NCI-H2081 treated with DMSO at 0.1 percent for 48 hours (cell line): ENCODE measurements at places on chromosomes 4 and X.

DNA sequence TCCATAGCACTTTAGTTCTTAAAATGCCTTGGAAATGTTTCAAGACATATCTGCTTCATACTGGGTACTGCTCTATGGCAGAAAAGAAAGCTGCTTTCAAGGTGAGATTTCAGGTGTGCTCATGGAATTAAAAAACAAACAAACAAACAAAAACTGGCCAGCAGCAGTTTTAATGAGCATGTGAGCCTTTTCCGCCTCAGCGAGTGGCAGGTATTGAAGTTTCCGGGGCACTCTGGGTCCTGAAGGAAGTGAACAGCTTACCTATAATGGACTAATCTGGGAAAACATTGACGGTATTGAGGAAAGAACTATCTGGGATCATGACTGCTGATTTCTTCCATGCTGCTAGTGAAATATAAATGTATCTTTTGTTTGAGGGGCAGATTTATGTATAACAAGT lies 194.6 kb downstream of the MAML3 start:
- DNase-seq = no peak

DNA sequence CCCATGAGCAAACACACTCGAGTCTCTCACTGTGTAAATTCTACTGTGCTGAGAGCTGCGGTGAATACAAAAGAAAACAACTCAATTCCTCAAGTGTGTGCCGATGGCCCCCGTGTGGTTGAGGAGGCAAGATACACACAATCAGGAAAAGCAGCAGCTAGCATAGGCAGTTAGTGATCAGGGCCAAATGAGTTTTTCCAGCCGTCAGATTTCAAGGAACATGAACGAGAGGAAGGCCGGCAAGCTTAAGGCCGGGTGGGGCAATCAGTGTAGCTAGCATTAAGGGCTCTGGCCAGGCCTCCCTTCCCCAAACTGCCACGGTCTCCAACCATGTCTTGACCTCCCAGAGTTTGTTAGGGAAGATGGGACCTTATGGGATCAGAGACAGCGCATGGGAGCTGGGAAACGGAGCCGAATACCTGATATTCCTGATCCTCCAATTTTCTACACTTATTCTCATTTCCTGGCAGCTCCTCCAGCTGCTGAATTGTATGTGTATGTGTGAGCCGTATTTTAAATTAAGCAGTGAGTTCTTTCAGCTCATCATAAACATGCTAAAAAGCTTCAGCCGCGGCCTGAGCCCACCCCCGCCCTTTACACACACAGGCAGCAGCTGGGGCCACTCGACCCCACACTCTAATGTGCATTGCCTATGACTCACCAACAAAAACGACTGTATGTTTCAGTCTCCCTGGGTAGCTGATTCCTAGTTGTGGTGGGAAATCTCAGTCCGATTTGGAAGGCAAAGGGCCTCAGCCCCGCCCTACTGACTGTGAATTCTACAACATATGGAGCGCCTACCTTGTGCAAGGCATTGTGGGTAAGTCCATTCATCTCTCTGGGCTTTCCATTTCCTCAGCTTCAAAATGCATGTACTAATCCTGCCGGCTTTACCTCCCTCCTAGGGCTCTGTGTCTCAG lies 59.9 kb downstream of the RTL9 start:
- DNase-seq = no peak

- DNase-seq = no peak
These were observed 243.0 kb downstream of the IDS start for GRCh38 chrX:149262086-149262485.

DNA sequence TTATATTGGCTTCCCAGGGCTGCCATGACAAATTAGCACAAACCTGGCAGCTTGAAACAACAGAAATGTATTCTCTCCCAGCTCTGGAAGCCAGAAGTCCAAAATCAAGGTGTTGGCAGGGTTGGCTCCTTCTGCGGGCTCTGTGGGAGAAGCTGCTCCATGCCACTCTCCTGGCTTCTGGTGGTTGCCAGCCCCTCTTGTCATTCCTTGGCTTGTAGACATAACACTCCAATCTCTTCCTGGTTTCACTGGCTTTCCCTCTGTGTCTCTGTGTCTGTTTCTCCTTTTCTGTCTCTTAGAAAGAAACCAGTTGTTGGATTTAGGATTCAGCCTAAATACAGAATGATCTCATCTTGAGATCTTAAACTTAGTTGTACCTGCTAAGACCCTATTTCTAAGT lies 85.5 kb downstream of the USP46 start:
- DNase-seq = no peak

DNA sequence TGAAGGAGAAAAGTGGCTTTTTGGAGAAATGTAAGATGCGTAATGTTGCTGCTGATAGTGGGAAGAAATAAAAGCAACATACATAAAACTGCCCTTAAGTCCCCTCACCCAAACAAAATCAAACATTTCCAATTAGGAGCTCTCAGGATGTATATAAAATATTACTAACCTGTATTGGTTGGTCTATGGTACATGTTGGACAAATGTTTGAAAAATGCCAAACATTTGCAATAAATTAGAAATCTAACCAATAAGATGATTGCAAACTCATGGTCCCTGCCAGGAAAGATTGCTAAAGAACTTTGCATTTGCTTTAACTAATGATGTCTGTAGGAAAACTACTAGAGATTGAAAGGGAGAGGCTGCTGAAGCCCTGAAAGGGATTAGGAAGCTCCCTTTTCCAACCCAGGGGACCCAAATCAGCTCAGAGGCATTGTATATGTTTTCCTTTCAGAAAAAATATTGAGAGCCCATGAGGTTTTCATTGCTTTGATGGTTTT lies 1.8 kb downstream of the SFRP2 start:
- DNase-seq = no peak
